ENCODE measurements at places on chromosomes 16 and 17.

DNA sequence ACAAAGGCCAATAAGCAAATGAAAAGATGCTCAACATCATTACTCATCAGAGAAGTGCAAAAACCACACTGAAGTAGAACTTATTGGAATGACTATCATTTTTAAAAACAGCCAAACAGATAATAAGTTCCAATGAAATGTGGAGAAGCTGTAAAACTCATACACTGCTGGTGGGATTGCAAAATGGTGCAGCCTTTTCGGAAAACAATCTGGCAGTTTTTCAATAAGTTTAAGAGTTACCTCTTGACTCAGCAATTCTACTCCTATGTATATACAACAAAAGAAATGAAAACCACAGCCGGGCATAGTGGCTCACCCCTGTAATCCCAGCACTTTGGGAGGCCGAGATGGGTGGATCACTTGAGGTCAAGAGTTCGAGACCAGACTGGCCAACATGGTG lies 49.3 kb downstream of the AKAP10 start:
- peak; percentile 86 for DNase-seq

DNA sequence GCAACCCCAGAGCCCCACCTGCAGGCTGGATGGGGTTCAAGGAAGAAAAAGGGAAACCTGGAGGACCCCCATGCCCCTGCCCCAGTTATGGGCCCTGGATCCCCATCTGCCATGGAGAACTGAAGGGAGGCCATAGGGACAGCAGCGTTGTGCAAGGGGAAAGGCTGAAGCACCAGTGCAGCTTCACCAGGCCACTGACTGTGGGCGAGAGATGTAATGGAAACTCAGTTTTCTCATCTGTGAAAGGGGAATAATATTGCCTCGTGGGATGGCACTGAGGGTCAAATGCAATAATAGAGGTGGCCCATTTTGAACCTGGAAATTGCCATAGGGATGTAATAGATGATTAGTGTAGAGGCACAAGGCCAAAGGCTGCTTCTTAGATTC lies 9.9 kb upstream of the TSPOAP1 start:
- DNase-seq: no peak

- no peak for DNase-seq
Measured at GRCh38 chr17:49546546-49547535, 28.8 kb upstream of the NXPH3 start.

DNA sequence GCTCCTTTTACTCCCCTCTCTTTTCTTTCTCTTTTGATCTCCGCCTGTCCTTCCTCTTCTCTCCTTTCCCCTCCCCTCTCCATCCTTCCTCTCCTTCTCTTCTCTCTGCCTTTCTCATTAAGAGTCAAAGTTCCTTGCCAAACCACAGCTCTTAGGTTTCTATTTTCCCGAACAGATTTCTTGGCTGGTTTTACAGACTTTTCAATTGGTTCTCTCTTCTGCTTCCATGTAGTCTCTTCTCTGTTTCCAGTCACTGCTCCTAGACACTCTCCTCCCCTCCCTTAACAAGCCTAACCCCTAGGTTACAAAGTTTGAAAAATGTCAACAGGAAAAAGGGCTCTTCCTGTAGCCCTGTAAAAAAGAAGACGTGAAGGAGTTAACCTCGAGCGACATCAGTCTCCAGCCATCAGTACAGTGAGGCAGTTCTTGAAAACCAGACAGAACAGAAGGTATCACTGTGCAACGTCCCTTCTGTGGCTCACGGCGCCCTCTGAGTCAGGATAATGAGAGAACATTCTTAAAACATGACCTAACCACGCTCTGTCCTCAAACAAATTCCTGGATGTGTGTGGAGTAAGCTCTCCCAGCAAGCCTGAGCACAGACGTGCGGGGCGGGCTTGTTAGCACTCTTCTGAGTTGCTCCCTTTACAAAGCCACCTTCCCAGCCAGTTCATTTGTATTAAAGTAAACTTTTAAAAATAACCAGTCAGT lies 11.6 kb upstream of the MARCHF10 start:
- DNase-seq: peak; percentile 99

DNA sequence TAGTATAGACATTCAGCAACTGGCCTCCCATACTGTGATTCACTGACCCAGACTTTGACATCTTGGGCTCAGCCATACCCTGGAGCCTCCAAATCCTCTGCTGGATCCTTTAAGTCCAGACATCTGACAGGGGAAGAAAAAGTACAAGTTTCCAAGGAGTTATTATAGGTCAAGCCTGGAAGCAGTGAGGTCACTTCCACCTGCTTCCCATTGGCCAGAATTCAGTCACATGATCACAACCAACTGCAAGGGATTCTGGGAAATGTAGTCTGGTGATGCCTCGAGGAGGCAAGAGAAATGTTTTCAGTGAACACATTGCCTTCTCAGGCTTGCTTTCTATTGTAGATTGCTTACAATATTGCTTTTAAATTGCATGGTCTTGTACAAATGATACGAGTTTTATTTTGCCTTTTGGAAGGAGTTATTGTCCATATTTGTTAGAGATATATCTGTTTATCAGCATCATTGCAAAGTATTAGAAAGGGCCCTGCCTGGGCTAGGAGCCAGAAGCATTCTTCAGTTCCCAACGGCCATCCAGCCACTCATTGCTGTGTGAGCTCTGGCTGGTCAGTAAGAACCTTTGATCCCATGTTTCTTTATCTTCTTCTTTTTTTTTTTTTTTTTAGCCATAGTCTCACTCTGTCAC lies 696.9 kb downstream of the WWOX start:
- no peak for DNase-seq

GRCh38 chr17:49707246-49707607 lies 537 bp downstream of the SLC35B1 start:
- DNase-seq: peak; percentile 22

GRCh38 chr17:27326585-27326984 lies 32.7 kb downstream of the WSB1 start:
- no peak for DNase-seq

DNA sequence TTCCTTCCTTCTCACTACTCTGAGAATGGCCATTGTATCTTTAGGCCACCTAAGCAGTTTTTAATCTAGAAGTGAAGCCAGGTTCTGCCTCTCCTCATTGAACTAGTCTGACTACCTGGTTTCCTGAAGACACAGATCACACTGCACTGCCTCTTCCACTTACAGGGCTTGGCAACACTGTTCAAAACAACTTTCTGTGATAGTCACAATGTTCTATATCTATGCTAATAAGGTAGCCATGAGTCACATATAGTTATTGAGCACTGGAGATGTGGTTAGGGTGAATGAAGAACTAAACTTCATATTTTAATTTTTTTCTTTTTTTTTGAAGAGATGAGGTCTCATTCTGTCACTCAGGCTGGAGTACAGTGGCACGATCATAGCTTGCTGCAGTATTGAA lies 26.9 kb downstream of the RND2 start:
- DNase-seq: peak; percentile 11
